Non-pigmented ciliary epithelial cell (primary cell): ENCODE measurements at places on chromosomes 12 and 14.

GRCh38 chr14:95146079-95146771 lies 11.1 kb downstream of the DICER1 start:
- no peak for DNase-seq

DNA sequence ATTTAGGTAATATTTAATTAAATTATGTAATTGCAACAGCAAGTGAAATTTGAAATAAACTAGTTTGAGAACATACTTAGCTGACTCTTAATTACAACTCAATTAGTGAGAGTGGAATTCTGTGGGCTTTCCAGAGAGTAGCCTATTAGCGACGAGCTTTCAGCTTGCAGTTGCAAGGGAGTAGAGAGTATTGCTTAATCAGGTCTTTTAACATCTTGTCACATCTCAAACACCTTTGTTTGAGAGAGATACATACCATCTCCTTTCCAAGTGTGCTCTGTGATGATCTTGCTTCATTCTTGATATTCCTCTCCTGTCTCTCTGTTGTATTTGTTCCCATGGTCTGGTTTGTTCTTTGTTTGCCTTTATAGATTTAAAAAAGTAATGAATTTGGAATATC lies 7.7 kb downstream of the PPP4R4 start:
- no peak for DNase-seq

DNA sequence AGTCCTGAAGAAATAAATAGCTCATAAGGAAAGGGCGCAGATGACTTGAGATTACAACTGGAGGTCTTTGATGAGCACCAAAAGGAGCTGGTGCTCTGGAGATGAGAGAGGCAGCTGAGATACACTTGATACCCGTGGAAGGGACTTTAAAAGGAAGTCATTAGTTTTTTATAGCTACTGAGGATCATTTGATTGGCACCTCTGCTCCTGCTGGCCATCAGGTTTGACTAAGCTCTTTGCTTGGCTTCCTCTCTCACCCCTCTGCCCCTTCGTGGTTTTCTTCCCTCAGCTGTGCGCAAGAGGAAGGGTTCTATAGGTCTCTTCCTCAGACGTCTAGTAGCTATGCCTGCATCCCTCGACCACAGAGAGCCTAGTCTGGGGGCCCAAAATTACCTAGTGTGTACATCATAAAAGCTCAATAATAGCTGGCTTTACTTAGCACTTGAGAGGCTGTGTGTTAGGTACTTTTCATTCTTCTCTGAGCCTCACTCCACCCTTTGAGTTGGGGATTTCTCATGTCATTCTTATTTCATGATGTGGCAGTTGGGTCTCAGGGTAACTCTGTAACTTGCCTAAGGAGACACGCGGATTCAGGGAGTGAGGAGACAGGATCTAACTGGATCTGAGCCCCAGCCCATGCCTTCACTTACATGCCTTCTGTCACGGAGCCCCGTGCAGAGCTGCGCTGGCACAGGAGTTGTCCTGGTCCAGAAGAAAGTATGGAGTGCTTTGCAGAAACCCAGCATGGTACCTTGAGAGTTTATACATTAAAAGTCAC lies 68.4 kb upstream of the ASPG start:
- DNase-seq: no peak

GRCh38 chr14:105026033-105026785 lies 5.3 kb upstream of the CDCA4 start:
- peak; percentile 82 for DNase-seq

DNA sequence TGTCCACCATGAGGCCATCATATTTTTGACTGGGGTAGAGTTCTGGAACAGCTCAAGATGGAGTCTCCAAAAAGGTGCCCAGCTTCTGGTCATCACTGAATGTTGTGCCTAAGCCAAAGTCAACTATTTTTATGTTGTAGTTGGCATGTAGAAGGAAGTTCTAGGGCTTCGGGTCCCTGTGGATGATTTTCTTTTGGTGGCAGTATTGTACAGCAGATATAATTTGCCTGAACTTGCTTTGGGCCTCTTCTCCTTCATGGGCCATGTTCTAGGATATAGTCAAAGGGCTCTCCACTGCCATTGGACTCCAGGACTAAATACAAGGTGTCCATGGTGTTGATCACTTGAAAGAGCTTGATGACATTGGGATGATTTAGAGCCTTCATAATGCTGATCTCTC lies 143.6 kb downstream of the SLC38A4 start:
- DNase-seq: no peak

- DNase-seq: no peak
These were observed 164.5 kb upstream of the E2F7 start for GRCh38 chr12:77229640-77230442.

DNA sequence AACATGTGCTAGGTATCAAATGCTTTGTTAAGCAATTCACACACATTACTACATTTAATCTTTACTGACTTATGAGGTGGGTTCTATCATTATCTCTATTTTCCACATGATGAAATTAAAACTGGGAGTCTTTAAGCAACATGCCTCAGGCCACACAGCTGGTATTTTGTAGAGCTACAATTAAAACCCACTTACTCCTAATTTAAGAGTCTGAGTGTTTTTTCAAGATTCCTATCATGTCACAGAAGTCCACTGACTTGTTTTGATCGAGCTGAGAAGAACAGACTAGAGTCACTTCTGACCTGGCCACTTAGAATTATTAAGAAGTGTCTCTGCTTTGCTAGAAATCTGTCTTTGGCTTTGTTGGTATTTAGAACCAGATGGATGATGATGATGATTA lies 670.7 kb downstream of the NRXN3 start:
- no peak for DNase-seq

DNA sequence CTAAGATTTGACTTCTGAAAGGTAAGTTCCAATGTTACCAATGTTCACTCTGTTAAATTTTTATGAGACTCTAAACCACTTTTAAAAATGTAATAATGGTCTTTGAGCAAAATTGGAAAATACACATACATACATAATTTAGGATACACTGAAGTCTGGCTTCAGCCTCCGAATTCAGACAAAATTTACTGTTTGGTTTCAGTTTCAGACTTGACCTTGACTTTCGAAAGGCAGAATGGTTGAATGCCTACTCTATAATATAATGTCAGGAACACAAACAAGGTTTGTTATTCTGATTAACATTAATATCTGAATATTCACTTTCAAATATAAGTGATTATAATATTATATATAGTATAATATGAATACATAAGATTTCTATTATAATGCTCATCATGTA lies 74.1 kb upstream of the KRAS start:
- no peak for DNase-seq

- no peak for DNase-seq
These were observed 82.3 kb downstream of the PUS7L start for GRCh38 chr12:43676183-43676813.

DNA sequence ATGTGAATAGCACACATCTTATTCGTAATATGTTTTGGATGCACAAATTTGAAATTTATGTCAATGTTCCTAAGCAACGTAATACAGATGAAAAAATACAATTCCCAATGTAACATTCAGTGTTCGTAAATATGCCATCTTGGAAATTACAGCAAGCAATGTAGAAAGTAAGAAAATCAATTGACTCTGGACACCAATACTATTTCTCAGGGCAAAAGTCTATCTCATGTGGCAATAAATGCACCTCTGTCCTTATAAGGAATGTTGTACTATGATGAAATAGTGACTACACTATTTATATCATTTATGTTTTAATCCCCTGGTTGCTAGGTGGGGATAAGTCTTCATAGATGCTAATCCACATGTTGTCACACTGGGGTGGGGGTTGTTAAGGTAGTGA lies 251.2 kb downstream of the GXYLT1 start:
- DNase-seq: no peak

DNA sequence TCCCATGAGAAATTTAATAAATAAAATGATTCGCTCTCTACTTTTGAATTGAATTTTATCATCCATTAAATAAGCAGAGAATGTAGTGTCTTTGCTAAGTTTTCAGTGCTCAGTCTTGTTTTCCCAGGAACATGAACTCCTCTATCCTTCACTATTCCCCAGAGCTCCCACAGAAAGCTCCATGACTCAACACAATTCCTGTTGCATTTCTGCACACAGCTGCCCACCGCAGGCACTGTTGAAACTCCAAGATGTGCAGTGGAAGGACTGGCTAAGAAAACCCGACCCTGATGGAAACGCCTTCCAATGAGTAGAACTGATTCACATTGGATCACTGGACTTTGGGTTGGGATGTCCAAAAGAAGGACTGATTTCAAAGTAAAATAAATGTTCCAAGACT lies 202.4 kb upstream of the AMIGO2 start:
- DNase-seq: no peak

DNA sequence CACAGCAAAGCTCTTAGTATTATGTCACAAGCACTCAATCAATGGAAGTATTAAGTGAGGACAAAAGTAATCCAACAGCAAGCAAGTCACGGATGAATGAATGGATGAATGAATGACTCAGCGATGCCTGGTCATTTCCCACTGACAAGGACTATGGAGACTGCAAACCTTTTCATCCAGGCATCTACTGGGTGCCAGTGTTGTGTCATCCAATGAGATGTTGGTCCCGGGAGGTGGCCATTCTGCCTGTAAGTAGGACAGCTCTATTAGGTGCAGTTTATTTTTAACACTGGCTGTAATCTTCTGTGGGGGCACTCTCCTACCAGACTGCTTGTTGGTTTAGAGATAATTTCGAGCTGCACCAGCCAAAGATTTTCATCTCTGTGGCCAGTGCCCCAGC lies 39.4 kb downstream of the STAB2 start:
- DNase-seq: no peak

DNA sequence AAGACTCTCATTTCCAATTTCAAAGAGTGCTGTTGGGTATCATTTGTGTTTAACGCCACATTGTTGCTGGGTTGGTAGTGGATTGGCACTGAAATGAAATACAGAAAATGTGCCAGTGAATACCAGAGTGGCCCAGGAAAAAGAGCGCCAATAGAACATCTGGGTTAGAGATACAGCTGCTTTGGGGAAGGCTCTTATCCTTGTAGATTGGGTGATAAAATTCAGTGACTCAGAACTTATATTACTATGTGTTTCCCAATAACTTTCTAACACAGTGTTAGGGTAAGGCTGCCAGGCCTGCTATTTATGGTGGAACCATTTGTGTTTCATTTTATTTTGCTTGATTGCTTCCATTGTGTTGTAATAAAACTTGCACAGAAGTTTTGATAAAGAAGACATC lies 168.2 kb upstream of the SSTR1 start:
- DNase-seq: no peak

DNA sequence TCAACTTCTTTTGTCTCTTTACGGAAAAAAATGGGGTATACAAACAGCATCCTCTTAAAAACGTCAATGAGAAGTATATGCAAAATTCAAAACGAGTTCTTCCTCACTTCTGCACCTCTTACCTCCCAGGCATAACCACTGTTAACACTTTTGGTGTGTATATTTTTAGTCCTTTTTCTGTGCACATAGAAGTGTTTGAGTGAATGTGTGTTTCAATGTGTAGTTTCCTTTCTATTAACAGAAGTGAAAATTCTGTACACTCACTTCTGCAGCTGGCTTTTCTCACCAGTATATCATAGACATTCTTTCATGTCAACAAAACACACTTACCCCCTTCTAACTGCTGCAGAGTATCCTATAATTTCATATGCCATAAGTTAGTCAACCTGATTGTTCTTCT lies 5.4 kb downstream of the UBR7 start:
- DNase-seq: no peak

DNA sequence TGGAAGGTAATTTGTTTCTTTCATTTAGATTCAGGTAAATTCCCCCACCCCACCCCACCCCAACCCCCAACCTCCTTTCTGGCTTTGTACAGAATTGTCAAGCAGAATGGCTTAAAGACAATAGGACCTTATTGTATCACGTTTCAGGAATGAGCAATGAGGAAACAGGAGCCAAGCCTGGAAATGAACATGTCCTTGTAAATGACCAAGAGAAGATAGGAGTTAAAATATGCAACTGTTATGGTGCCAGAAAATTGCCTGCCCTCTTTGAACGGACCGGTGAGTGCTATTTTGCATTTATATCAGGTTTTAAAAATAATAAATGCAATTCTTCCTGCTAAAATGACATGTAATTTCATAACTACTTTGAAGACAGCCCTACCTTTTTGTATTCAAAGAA lies 141.6 kb upstream of the PELI2 start:
- DNase-seq: no peak

DNA sequence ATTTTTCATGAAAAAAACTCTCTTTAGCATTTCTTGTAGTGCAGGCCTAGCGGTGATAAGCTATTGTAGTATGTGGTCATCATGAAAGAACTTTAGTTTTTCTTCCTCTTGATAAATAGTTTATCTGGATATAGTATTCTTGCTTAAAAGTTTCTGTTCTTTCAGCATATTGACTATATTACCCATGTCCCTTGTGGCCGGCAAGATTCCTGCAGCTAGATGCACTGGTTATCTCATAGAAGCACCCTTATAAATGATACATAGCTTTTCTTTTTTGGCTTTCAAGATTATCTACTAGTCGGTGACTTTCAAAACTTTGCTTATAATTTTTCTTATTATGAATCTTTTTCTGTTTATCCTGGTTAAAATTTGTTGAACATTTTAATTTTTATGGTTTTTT lies 234.8 kb downstream of the ALG10 start:
- DNase-seq: no peak

GRCh38 chr12:120625557-120626419 lies 14.6 kb upstream of the CABP1 start:
- no peak for DNase-seq

GRCh38 chr14:102775855-102776760 lies 1.1 kb upstream of the TRAF3 start:
- DNase-seq: peak; percentile 65

GRCh38 chr12:124625867-124626675 lies 58.7 kb upstream of the NCOR2 start:
- no peak for DNase-seq

- no peak for DNase-seq
These were observed 347.1 kb upstream of the DDHD1 start for GRCh38 chr14:53500191-53500590.

DNA sequence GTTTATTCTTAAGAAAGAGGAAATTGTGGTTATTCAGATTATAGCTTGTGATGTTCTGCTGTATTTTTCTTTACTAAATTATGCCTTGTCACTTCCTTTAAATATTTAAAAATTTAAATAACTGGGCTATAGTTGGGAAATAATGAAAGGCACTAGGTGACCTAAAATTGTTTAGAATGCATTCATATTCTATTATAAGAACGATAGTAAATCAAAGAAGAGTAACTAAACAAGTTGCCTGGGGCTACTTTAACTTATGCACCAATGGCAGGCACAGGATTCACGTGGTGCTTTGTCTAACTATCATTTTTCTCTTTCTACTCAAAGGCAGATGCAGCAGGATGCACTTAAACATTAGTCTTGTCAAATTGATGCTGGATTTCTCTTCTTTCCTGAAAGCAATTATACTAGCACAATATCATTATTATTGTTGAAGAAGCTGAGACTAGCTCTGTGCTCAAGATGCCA lies 190.7 kb upstream of the PPFIA2 start:
- no peak for DNase-seq

- peak; percentile 40 for DNase-seq
These were observed 29.7 kb upstream of the CHST11 start for GRCh38 chr12:104426926-104427546.

GRCh38 chr12:8065991-8066594 lies at the start of gene C3AR1:
C3AR1 (minus strand) TSS chr12:8066359; CDS start chr12:8060185, 6,174 bp downstream.
- peak; percentile 63 for DNase-seq

DNA sequence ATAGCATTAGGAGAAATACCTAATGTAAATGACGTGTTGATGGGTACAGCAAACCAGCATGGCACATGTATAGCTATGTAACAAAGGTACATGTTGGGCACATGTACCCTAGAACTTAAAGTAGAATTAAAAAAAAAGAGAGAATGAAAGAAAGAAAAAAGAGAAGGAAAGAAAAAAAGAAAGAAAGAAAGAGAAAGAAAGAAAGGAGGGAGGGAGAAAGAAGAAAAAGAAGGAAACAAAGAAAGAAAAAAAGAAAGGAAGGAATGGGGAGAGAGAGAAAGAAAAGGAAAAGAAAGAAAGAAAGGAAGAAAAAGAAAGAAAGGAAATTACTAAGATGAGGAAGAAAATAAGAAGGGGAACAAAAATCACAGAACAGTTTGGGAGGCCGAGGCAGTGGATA lies 925.5 kb downstream of the LRFN5 start:
- no peak for DNase-seq
